NCI-H2081 (cell line): ENCODE measurements at places on chromosomes 11 and 22.

DNA sequence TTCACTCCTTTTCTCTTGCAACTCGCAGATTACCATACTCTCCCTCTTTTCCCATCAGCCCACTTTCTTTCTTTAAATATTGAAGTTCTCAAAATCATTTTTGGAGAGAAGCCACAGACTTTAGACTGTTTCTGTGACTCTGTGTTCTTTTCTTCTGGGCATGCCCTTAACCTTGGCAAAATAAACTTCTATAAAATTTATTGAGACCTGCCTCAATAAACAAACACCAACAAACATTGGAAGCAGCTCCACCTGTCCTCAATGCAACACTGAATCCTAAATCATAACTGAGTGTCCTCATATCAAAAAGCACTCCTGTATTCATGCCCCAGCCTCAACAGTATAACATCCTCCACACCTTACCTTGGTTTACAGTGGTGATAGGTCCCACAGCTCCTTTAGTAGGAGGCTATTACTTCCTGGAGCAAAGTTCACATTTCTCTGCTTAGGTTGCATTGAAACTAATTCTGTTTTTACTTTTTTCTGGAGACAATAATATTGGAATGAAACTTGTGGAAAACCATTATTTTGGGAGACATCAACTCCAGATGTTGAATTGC is 320.0 kb upstream of the LRRC4C start:
- no peak for DNase-seq

DNA sequence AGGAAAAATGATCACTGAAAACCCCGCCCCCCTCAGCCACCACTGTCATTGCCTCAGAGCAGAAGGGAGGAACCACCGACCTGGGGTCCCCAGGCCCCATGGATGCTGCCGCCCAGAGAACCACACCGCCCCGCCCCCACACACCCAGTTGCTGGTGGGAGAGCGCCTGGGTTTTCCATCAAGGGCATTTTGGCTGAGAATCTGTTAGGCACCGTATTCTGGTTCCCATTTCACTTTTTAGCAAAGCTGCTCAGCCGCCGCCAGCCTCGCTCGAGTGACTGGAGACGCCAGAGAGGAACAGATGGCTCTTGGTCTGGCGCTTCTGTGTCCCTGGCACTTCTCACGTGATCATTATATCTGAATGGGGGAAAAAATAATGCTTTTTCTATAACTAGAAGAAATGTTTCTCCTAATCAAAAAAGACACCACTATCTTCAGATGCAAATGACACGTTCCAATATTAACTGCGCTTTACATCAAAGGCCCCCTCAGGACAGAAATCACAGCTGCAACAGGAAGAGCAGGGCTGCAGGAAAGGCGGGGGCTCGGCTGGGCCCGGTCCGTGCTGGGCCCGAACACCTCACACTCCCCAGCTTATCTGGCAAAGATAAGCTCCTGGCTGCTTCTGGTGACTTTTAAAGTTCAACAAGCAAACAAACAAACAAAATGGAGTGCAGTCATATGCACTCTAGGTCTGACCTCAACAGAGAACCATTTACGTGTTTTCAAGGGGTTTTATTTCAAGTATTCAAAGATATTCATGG is 149.8 kb downstream of the MPPED1 start:
- no peak for DNase-seq

GRCh38 chr22:49538006-49538405 is 289.7 kb downstream of the BRD1 start:
- no peak for DNase-seq

GRCh38 chr11:45677770-45678512 is 12.5 kb upstream of the CHST1 start:
- DNase-seq: no peak

- DNase-seq: no peak
These were observed 13.6 kb upstream of the SLC25A18 start for GRCh38 chr22:17549655-17550054.

GRCh38 chr11:66723693-66724092 is 5.3 kb downstream of the SPTBN2 start:
- DNase-seq: no peak

DNA sequence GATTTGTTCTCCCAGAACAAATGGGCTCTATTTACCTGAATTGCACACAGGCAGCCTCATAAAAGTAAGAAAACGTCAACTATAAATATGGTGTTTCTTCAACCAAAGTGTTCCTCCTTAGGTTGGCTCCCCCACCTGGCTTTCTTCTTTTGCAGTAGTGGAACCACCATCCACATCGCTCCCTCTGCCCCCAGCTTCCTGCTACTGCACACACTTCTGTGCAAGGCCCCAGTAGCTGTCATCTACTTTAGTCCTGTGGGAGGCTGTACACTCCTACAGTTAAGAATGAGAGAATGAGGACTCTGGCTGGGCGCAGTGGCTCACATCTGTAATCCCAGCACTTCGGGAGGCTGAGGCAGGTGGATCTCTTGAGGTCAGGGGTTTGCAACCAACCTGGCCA is 89.5 kb downstream of the BMAL1 start:
- no peak for DNase-seq

DNA sequence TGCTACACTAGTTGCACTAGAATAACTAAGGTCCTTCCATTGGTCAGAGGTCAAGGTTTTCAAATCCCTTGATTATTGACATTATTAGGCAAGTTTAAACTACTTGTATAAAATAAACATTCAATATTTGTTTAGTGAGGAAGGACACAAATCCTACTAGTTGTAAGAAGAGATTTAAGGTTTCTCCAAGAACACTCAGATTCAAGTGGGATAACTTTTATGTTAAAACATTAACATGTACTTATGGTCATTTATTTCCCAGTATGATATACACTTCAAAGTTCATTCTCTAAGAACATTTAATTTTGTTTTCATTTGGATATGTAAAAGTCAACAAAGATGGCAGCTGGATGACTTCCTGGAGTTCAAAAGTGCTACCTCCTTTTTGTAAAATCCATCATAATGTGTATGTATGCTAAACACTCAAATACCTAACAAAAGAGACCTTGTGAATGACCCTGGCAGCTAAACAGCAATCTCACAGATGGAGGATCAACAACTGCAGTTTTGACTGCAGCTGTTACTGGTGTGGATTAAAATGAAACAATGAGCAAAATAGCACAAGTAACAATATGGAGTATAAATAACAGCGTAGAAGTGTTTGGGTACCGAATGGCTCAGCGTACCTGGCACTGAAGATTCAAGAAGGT is 1.5 kb downstream of the CCDC90B start:
- no peak for DNase-seq

DNA sequence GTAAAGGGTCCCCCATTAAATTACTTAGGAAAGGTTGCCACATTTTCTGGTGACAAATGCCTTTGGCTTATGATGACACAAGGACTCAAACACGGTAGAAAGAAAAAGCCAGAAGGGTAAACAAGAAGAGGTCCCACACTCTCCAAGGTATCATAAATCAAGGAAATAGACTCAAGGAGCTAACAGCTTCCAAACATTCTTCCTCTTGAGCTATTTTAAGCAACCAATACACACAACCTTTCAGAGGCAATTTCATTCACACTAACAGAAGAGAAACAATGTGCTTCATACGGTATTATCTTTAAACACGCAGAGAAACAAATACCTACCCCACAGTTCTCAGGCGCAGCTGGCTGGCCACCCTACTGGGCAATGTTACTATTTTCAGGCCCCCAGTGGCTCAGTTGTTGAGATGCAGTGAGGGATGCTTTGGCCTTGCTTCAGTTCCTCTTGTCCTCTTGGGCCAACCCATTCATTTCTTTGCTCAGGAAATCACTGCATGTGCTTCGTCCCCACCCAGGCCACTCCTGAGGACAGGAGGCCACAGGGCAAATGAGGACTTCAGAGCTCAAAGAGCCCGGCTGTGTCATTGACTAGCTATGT is 15.8 kb downstream of the ABTB2 start:
- peak; percentile 22 for DNase-seq

DNA sequence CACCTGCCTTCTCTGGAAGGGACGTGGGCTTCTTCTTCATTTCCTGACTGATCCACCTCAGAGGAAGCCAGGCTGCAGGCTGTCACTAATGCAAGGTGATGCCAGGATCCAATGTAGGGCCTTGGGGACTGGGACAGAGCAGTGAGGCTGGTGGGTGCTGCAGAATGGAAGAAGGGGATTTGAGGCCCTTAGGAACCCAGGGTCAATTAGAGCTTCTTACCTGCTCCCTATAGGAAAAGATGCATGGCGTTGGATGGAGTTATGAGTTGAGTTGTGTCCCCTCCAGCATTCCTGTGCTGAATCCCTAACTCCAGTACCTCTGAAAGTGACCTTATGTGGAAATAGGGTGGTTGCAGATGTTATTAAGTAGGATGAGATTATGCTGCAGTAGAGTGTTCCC is 190.4 kb downstream of the MIAT start:
- no peak for DNase-seq

DNA sequence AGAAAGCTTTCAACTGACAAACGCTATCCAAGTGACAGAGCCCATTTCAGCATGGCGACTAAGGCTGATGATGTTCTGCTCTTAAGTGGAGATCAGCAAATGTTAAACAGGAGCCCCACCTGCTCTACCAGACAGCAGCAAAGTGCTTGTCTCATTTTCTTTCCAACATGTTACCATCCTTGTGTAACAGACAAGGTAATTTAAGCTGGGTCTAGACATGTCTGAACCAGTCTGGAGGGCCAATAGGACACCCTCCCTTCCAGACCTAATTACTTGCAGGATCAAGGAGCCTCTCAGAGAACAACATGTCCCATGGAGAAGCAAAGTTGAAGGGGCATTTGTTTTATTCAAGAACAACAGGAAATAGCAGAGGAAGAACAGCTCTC is 3.9 kb upstream of the LMO2 start:
- DNase-seq: no peak

DNA sequence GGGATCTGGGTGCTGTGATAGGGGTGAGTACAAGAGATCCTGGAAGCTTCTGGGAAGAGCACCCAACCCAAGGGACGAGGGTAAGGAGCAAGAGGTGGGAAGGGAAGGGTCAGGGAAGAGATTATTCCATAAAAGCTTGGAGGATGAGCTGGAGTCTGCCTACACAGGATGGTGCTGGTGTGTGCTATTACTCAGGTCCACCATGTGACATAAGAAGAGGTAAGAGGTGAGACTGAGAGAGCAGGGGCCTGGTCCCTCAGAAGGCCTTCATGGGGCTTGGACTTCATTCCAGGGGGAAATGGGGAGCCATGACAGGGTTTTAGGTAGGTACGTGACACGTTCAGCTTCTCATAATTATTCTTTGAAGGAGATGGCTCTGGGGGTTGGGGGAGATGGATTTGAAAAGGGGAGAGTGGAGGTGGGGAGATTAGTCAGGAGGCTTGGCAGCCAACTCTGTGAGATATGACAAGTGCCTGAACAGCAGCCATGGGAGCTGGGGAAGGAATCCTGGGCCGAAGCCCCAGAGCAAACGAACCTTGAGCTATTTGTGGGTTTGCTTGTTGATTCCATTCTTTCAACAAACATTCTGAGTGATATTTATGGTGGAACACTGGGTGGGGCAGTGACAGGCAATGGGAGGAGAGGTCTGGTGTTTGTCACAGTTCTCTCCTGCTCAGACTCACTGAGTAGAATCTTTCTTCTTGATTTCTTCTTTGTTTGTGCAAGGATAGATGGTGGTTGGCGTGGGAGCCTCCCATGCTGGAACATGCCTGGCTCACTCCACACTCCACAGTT is 11.2 kb upstream of the NCAM1 start:
- DNase-seq: no peak

DNA sequence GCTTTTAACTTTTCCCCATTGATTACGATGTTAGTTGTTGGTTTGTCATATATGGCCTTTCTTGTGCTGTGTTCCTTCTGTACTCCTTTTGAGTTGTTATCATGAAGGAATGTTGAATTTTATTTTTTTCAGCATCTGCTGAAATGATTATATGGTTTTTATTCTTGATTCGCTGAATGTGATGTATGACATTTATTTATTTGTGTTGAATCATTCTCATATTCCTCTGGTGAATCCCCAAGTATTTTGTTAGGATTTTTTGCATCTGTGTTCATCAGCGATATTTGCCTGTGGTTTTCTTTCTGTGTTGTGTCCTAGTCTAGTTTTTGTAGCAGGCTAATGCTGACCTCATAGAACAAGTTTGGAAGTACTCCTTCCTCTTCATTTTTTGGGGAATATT is 78.2 kb downstream of the GGT1 start:
- DNase-seq: no peak

DNA sequence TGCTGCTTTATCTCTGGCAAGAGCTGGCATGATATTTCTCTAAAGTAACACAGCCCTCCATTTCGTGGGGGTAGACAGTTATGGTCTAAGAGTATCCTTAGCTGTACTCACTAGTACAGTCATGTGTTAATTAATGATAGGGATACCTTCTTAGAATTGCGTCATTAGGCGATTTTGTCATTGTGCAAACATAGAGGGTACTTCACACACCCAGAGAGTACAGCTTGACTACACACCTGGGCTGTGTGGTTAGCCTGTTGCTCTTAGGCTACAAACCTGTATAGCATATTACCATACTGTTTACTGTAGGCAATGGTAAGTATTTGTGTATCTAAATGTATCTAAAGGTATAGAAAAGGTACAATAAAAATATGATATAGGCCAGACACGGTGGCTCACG is 17.0 kb downstream of the XRCC6 start:
- no peak for DNase-seq

GRCh38 chr11:16737818-16738192 is 642 bp upstream of the C11orf58 start:
- no peak for DNase-seq

DNA sequence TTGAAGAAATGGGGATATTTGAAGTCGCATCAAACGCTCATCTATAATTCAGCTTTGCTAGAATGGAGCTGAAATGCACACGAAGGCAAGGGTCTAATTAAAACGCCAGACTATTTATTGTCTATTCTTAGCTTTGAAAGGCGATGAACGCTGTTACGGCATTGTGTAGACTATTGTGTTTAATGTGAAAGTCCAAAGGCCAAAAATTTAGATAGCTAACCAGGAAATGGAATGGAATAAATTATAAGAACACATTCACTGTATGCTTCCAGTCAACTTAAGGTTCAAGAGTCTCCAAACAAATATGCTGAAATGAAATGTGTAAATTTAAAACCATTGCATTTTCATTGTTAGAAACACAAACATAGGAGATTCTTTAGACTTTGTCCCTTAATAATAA is 186.2 kb downstream of the CWF19L2 start:
- no peak for DNase-seq

GRCh38 chr11:1371836-1372465 is 17.8 kb upstream of the BRSK2 start:
- DNase-seq: no peak

DNA sequence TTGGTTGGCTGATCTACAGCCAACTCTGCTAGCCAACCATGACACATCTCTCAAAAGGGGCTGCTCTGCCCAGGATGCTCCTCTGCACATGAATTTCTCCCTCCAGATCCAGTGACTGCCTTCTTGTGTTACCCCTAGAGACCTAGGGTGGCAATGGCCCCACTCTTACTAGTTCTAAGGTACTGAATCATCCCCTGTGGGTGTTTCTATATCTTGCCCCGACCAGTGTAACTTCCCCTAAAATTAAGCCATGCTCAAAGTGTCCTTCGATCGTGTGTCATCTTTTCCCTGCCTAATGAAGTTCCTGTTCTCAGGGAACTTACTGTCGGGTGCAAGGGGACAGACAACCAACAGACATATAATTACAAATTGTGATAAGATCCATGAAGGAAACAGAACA is 113.3 kb downstream of the FAM76B start:
- DNase-seq: no peak

- DNase-seq: no peak
These were observed 3.8 kb downstream of the MPEG1 start for GRCh38 chr11:59208956-59209355.

- DNase-seq: no peak
These were observed 26.0 kb upstream of the ARFGAP3 start for GRCh38 chr22:42883121-42883520.
